ENCODE measurements at places on chromosomes 4 and X.

DNA sequence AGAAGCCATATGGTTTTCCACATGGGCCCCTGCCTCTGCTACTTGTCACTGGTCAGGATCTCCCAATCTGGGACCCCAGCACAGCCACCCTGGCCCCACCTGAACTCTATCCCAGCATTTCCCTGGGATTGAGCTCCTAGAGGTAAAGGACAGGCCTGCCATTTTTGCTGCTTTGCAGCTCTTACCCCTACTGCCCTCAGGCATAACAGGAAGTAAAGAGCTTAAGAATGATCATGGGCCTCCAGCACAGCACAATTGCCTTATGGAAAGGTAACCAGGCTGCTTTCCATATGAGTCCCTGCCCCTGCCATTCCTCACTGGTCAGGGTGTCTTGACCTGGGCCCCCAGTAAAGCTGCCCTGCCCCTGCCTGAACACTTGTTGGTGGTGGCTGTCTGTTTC lies 254.9 kb upstream of the ZCCHC13 start:
- DNase-seq, result no peak

DNA sequence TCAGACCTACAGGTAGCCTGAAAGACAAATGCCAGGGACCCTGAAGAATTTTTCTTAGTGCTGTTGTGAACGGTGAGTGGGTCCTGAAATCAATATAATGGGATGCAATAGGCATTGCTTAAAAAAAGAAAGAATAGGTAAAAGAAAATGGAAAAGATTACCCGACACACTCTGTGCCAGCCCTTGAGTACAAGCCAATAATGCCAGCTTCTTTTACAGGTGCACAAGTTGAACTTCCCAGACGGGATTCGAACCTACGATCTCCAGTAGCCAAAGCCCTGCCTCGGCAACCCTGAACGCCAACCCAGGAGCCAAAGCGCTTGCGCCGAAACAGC lies 24.7 kb upstream of the GLOD5 start:
- no peak for DNase-seq

DNA sequence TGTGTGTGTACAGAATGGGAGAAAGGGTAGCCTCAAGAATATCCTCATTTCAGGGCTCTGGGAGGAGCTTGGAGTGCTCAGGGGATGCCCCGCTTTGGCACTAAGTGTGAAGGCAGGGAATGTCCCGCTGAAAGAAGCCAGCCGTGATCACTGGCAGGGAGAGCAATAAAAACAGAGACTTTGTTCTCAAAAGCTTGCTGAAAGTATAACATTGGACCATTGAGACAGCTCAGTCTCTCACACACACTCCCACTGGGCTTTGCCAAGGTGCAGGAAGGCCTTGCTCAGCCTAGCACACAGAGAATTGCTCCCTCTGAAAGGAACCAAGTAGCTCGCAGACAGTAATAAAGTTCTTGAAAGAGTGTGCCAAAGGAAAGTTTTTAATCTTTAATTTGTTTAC lies 143.8 kb upstream of the SLITRK2 start:
- DNase-seq, result peak; percentile 2

DNA sequence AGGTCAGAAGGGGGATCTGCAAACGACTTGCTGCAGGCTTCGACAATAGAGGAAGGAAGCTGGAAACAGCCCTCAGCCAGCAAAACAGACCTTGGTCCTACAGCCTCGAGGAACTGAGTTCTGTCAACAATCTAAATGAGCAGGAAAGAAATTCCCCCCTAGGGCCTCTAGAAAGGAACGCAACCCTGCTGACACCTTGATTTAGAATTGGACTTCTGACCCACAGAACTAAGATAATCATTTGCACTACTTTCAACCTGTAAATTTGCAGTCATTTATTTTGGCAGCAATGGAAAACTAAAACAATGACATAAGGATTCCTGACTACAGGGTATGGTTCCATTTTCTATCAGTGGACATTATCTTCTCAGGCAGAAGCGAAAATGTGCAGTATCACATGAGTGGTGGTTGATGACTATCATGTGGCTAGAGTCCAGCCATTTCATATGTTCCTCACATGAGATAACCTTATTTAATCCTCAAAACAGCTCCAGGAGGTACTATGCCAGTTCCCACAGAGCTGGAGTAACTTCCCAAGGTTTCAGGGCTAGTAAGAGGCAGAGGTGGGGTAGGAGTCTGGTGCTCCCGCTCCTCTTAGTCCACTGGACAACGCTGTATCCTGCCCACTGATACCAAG lies 61.6 kb downstream of the SAT1 start:
- DNase-seq, result no peak

- no peak for DNase-seq
Observed at GRCh38 chrX:136199365-136199764, 51.8 kb downstream of the MAP7D3 start.

DNA sequence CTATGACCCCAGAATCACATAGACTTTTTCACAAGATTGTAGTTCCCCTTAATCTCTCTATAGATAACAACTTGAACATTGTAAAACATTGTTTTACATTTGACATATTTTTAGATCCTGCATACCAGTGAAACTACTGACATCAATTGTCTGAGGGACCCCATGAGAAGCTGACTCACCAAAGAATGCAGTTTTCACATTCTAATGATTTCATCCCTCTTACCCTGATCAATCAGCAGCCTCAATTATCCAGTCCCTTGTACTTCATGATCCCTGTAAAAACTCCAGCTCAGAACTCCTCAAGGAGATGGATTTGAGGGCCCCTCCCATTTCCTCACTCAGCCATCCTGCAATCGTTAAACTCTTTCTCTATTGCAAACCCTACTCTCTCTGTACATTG lies 411.0 kb upstream of the NDST3 start:
- no peak for DNase-seq

DNA sequence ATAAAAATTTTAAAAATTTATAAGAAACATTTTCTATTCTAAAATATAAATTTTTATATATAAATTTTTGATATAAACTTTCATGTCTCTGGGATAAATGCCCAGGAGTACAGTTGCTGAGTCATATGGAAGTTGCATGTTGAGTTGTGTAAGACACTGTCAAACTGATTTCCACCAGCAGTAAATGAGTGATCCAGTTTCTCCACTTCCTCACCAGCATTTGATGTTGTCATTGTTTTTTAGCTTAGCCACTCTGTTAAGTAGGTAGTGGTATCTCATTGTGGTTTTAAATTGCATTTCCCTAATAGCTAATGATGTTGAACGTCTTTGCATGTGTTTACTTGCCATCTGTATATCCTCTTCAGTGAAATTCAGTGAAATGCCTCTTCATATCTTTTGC lies 66.5 kb downstream of the MAMLD1 start:
- DNase-seq, result no peak

DNA sequence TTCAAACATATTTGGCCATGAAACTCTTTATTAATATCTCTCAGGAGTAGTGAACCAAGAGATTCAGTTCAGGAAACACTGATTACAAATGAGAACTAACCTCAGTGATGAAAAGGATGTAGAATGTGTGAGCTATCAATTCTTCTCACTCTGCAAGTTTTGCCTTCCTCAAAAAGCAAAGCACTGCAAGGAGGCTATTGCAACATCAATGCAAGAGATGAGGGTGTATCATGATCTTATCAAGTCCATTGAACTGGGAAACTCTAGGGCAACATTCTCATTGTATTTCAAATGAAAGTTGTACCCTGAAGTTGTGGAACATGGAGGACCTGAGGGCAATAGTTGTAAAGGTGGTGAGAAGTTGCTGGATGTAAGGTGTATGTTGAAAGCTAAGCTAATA lies 56.4 kb upstream of the VEGFC start:
- no peak for DNase-seq

- DNase-seq, result no peak
Observed at GRCh38 chr4:170007113-170007512, 19.1 kb downstream of the MFAP3L start.

GRCh38 chr4:127545271-127545670 lies 87.5 kb upstream of the INTU start:
- DNase-seq, result no peak

DNA sequence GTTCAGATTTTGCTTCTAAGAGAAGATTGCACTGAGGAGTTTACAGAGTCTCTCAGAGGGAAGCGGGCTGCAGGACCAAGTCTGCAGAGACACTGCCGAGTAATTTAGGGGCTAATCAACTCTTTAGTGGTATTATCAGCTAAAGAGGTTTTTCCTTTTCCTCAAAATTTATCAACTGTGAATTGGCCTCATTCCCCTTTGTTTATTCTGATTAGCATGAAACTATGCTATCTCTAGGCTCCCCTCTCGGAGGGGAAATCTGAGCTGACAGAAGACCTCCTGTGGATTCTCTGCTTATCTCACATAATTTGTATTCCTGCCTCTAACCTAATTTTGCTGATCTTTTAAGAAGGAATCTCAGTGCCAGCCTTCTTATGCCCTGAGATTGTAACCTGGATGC lies 201.0 kb downstream of the DCTD start:
- no peak for DNase-seq

DNA sequence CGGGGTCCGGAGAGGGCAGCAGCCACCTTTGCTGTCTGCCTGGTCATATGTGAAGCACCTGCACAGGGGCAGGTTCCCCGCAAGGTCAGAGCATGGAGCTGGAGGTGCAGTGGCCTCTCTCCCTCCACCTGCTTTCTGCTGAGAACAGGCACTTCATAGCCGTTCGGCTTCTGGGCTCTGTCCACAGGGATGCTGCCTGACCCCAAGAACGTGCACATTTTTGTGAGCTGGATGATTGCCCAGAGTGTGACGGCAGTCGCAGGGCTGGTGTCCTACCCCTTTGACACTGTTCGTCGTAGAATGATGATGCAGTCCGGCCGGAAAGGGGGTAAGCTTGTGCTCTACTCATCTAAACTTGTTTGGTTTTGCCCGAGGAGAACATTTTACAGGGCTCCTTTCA lies 2.5 kb downstream of the SLC25A4 start:
- no peak for DNase-seq

DNA sequence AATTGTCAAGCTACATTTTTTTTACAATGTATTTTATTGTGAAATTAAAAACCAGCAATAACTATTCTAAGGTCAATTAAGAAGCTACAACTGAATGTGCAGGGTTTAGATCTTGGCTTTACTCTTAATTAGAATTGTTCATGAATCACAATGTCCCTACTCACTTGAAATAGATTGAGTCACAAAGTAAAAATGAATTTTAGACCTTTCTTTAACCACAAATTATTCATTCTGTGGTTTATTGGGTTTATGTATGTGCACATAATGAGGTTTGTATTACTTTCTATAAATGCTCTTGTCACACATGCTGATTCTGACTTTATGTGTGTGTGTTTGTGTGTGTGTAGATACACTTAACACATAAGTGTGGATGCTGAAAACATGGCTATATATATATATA lies 647.0 kb upstream of the AADAT start:
- no peak for DNase-seq

GRCh38 chrX:107726816-107727534 lies 48.6 kb downstream of the TSC22D3 start:
- no peak for DNase-seq

- no peak for DNase-seq
Observed at GRCh38 chr4:67531379-67531962, 13.8 kb downstream of the CENPC start.

- no peak for DNase-seq
Observed at GRCh38 chr4:121786221-121786620, 14.9 kb upstream of the EXOSC9 start.

GRCh38 chr4:41028392-41029076 lies 185.8 kb downstream of the APBB2 start:
- DNase-seq, result no peak

DNA sequence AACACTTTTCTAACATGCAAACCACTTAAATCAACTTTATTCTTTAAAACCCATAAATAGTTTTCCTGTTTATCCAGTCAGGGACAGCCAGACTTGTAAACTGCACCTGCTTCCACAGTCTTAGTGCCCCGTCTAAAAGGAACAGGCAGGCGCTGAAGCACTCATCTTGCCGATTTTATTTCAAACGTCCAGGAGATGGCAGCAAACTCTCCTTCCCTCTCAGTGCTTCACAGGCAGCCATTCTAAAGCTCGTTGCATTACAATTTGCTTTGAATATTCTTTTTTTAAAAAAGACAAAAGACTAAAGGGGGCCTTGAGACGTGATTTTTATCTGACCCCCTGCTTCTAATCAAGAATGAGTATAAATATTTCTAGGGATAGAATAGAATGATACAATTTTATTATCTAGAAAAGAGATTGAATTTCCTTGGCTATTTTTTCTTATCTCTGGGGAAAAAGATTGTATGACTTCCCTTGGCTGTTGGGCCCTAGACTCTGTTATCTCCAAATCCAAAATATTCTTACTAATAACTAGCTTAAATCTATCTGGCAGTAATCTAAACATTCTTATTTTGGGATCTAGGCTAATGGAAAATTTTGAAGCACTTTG lies 93.6 kb upstream of the MYOZ2 start:
- peak; percentile 13 for DNase-seq
